T follicular helper cell (primary cell): ENCODE measurements at places on chromosomes 1 and 21.

- no peak for DNase-seq
These were observed 5.8 kb downstream of the ATP1B1 start for GRCh38 chr1:169112241-169112640.

GRCh38 chr1:24345334-24345733 lies 26.2 kb downstream of the GRHL3 start:
- DNase-seq, result no peak

DNA sequence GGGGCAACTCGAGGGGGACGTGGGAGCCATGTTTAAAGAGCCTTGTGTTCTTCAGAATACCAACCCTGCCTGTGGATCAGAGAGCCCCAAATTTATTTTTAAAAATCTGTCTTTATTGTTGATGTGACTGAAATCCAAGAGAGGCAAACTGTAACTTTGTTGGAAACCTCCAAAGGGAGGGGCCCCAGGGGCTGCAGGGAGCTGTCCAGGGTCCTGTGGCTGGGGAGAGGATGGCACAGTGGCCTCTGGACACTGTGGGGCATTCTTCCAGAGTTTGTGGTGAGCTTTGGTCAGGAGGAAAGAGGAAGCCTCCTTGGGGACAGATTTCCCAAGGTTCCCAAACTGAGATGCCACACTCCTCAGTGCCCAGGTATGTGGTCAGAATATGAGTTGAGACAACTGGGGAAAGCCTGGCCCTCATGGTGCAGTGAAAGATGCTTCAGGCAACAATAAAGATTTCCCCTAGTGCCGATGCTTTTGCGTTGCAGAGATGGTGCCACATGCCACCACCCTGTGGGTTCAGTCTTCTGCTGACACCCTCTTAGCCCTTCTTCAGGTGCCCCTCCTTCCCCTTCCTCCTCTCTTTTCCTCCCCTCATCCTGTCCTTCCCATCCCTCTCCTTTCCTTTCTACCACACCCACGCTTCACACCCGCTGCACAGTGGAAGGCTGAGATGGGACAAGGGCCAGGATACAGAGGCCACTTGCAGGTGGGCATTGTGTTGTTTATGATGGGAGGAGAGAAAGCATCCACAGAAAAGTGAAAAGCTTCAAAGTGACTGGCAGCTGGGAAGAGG lies 122.1 kb downstream of the UCK2 start:
- DNase-seq, result no peak

- no peak for DNase-seq
These were observed 40.4 kb upstream of the TMEM61 start for GRCh38 chr1:54940042-54940441.

GRCh38 chr1:198155253-198155652 lies 1.5 kb upstream of the NEK7 start:
- no peak for DNase-seq

GRCh38 chr21:32257962-32258785 lies 20.7 kb downstream of the MIS18A start:
- DNase-seq, result no peak

DNA sequence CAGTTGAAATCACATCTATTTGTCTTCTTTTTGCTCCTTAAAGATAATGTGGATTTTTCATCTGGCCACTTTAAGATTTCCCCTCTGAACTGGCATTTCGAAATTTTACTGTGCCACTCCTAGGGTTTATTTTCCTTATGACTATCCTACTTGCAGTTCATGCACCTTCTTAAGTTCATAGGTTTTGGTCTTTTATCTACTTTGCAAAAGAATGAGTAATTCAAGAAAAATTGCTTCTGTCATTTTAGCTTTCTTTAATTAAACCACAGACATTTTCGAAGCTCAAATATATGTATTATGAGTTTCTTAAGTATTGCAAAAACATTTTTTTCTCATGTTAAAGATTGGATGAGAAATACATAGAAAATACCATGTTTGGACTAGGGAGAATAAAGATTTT lies 1244.8 kb upstream of the TMPRSS15 start:
- DNase-seq, result no peak

- no peak for DNase-seq
These were observed 50.8 kb upstream of the ATP5PO start for GRCh38 chr21:33966324-33966949.

GRCh38 chr1:207429963-207430362 lies 24.2 kb upstream of the CR2 start:
- DNase-seq, result no peak

DNA sequence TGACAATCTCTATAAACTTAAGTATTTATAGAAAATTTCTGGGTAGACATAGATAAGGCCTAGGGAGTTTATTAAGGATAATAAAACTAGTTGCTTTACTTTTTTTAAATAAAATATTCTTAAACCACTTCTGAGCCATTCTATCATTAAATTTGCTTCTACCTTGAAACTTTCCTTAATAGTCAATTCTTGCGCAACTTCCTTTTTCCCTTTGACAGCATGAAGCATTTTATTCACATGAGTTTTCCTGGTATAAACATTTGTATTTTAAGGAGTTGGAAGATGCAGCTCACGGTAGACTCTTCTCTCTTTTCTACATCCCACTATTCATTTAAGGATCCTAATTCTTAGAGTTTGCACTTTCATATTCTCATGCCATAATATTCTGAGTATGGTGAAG lies 75.8 kb upstream of the DPH5 start:
- DNase-seq, result no peak

DNA sequence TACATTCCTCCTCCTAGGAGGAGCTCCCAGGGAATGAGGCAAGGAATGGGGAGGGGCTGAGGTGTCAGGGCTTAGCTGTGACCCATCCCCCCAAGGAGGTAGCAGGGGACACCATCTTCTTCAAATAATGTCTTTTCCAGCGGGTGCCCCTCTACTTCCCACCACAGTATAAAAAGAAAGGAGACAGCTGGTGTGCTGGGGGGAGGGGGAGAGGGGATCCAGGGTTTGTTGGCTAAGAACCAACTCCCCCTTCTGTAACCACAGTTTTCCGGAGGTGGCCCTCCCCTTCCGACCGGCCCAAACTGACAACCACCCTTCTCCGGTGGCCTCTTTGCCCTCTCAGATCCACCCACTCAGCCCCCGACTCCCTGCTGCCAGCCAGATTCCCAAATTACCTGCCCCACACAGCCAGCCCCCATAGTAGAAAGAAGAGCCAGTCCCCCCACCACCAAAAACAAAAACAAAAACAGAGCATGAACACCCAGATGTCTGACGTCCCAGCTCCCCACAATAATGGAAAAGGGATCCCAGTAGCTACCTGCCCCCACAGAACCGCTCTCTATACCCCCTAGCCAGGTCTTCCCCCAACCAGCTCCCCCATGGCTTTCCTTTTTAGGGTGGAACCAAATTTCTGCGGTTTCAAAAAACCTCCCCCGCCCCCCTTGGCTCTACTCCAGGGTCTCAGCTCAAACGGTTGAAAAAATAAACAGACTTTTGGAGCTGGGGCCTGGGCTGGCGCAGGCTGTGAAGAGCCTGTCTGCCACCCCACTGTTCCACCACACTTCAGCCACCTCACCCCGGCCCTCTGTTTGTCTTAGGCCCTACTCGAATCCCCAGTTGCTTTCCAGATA lies 2.1 kb downstream of the ARHGEF2 start:
- DNase-seq, result peak; percentile 64

GRCh38 chr1:63533931-63534330 lies 10.6 kb downstream of the EFCAB7 start:
- no peak for DNase-seq

- no peak for DNase-seq
These were observed 54.1 kb upstream of the LYST start for GRCh38 chr1:235920596-235921375.

DNA sequence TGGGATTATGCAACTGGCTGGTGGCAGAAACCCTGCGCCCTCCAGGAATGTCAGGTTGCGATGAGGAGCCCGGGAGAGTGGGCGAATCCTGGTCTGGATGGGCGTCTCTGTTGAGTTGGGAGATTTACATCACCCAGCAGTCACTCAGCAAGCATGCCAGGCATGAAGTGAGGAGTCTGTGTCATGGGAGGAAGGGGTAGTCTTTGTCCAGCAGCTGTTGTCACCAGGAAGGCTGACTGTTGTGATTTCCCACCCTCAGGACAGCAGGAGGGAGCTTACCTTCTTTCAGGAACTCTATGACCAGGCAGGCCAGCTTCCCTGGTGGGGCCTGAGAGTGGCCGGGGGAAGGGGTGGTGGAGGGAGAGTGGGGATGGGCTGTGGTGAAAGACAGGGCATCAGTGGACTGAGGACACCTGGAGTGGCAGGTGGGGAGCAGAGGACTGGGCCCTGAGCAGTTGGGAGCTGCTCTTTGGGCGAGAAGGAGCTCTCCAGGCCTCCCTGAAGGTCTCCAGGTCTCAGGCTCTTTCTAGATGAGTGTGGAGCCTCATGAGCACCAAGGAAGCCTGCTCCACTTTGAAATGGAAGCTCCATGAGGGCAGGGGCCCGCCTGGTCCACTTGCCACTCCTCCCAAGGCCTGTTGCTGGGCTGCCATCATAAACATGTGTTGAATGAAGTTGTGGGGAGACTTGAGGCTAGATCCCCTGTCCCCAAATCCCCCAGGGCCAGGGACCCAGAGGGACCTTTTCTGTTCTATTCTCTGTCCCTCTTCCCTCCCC lies 21.3 kb upstream of the PKP1 start:
- DNase-seq, result no peak

- DNase-seq, result no peak
These were observed 2.7 kb upstream of the KIAA0040 start for GRCh38 chr1:175195281-175195680.

DNA sequence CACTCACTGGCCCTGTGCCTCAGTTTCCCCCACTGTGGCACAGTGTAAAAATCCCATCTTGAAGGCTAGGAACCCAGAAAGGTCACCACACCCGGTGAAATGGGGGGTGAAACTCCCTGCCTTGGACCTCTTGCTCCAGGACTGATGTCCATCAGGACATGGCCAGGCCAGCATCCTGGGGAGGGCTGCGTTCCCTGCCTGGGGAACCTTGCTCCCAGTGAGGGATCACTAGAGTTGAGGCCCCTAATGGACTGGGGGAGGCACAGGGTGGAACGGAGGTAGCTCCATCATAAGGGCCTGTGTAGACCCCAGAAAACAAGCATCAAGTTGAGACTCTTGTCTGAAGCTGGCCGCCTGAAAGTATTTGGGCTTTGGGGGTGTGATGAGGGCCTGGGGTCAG lies 10.4 kb upstream of the ZNF670 start:
- DNase-seq, result no peak

GRCh38 chr1:167517535-167518330 lies 596 bp downstream of the CD247 start:
- DNase-seq, result peak; percentile 71

GRCh38 chr1:38815903-38816627 lies 43.5 kb downstream of the RRAGC start:
- no peak for DNase-seq

DNA sequence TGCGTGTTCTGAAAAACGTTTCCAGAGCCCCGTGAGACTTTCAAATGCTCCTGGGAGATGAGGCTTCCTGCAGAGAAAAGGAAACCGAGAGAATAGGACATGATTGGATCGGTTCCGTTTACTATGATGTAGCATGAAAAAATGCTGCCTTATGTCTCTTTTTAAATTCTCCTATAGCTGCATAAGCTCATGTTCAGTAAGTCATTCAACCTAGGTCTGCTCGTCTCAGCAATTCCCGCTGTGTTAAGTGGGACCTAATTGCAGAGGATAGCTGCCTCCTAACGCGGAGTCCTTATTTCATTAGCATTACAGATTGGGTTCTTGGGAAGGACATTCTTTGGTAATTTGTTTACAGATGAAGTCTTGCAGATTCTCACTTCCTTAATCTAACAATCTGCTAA lies 165.3 kb downstream of the GALNT2 start:
- no peak for DNase-seq

DNA sequence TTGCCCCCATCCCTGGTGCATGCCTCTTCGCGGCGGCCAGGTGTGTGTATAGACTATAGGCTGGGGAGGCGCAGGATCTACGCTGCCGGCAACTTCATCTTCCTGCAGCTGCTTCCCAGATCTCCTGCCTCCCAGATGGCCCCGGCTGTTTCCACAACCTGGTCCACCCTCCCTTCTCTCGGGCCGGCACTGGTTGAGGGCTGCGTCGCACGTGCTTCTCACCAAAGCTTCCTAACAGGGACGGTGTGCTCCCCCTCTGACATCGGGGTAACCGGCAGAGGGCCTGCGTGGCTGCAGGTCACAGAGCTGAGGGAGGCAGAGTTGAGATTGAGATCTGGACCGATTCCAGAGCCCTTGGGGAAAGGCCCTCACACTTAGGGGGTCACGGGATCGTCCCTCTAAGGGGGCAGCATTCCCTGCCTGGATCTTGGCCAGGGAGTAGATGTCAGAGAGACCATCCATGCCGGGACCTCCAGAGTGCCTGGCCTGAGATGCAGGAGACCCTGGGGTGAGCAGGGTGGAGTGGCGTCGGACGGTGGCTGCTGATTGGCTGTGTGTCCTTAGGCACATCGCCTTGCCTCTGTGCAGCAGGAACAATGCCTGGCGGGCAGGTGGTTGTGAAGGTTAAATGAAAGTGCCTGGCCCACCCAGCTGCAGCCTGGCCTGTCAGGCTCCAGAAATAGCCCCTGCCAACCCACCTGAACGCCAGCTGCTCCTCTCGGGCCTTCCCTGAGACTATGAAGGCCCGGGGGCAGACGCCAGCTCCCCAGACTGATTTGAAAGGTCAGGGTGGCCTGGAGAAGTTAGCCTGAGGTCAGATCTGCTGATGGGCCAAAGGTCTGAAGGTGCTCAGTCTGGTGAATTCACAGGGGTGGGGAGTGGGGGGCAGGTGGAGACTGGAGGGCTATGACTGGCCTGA lies 6.1 kb upstream of the MASP2 start:
- no peak for DNase-seq

GRCh38 chr1:167229719-167230385 lies 9.2 kb downstream of the POU2F1 start:
- no peak for DNase-seq

- DNase-seq, result no peak
These were observed 128.8 kb upstream of the COA6 start for GRCh38 chr1:234244482-234244881.

- DNase-seq, result no peak
These were observed 149.2 kb upstream of the JUN start for GRCh38 chr1:58932859-58933598.

- DNase-seq, result no peak
These were observed 78.7 kb downstream of the TYW3 start for GRCh38 chr1:74811436-74812179.
